ENCODE measurements at places on chromosomes 7 and 10.

- no peak for DNase-seq
Measured at GRCh38 chr7:21084286-21084685, 297.6 kb upstream of the SP8 start.

DNA sequence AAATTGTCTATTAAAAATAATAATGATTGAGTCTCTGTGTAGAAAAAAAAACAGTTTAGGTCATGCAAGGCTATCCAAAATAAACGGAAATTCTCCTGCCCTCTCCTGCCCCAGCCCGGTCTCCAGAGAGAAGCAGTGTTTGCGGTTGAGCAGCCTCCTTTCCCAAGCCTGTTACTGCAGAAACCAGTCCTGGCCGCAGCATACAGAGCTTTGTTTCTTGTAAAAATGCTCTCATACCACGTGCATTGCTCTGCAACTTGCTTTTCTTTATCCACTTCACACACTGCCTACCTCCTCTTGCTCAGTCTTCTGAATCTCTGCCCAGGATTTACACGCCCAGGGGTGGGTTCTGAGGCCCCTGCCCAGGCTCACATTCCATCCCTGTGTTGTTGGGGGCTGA, 34.4 kb upstream of the CUL1 start:
- no peak for DNase-seq

DNA sequence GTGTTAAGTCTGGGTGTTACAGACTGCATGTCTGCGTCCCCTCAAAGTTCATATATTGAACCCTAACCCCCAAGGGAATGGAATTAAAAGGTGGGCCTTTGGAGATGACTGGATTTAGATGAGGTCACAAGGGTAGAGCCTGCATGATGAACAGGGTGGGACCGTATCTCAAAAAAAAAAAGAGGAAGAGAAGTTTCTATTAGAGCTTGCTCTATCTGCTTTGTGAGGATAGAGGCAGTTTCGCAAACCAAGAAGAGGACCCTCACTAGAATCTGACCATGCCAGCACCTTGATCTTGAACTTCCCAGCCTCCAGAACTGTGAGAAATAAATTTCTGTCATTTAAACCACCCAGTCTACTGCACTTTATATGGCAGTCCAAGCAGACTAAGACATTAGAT, 1.4 kb downstream of the KIN start:
- no peak for DNase-seq

DNA sequence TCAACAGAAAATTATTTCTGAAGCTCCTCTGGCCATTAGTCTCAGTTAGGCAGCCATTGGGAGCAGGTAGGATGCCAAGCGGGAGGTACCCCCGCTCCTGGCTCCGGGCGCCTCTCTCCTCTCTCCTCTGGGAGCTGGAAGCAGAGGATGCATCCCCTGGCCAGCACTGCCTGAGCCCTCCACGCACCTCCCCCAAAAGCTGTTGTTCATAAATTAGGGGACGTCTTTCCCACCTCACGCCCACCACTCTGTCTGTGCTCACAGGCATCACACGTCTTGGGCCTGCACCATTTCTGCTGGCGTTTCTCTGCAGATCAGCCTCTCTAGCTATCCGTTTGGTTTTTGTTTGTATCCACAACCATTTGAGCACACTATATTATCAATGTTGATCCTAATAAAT, 609.0 kb upstream of the FOXK1 start:
- DNase-seq: no peak

GRCh38 chr10:75883081-75884072, 452.0 kb downstream of the LRMDA start:
- peak; percentile 32 for DNase-seq

GRCh38 chr10:113213035-113213434, 263.0 kb downstream of the TCF7L2 start:
- DNase-seq: no peak

DNA sequence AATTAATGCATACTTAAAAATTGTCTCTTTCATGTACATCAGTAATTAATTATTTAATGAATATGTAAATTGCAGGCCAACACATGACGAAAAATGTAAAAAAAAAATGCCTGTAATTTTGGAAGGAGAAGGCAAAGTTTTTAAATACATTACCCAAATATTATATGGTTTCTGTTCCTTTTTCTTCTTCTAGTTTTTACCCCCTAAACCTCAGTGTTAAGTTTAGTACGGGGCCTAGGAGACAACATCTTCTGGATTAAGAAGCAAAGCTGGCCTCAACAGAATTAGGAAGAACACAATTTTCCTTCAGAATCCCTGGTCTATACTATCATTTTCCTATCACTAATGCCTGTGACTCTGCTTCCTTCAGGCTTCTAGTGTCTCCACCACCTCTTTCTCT, 459.3 kb upstream of the NRP1 start:
- no peak for DNase-seq

DNA sequence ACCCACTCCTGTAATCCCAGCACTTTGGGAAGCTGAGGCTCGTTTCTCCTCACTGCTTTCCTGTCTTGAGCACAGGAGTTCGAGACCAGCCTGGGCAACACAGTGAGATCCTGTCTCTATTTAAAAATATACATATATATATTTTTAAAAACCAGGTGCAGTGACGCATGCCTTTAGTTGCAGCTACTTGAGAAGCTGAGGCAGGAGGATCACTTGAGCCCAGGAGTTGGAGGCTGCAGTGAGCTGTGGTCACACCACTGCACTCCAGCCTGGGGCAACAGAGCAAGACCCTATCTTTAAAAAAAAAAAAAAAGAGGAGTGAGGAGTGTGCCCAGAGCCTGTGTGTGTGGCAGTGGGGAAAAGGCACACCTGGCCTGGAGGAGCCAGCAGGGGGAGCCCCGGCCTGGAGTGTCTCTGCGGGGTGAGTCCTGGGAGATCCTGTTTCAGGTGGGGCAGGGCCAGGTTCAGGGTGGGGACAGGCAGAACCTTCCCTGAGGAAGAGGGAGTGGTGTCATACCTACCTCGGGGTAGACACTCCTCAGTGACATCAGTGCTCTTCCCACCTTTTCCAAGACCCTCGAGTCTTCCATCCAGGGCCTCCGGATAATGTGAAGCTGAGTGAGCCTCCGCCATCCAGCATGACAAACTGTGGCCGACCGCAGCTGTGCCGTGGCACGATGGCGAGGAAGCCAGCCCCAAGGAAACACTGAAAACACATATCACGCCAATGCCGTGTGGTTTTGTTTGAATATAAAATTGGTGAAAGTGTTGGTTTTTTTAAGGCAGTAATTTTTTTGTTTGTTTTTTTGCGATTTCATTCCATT, 9.0 kb upstream of the ARPC1B start:
- no peak for DNase-seq

- DNase-seq: no peak
Measured at GRCh38 chr10:22648547-22648961, 65.8 kb downstream of the PIP4K2A start.

DNA sequence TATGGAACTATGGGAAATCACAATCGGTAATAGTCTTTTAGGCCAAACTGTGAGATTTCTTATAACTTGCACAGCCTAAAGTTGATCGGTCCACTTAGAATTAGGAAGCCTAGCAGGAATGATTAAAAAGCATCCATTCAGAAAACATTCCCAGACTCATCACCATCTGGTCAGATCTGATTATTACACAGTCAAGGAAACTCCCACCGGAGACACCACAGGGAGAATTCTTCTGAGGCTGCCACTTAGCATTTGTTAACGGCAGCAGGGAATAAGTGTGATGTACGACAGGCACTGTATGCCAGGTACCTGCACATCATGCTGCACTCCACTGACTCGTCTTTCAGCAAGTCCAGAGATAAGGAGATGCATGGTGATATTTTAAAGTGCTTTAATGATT, 227.6 kb upstream of the STEAP1 start:
- DNase-seq: no peak

GRCh38 chr10:29411666-29412315, 122.9 kb downstream of the LYZL1 start:
- no peak for DNase-seq

DNA sequence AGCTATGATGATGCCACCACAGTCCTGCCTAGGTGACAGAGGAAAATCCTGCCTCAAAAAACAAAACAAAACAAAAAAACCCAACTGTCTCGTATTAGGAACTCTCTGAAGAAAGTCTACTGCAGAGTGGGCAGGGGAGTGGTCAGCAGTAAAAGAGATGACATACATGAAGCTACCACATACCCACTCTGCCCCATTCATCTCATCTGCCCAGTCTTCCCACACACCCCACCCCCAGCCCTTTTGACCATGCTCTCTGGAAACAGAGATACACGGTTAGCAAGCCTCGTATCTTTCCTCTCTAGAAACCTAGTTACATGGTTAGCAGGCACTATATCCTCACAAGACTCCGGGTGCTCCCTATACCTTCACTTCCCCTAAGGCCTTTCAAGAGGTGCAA, 8.3 kb downstream of the SLC37A3 start:
- no peak for DNase-seq

GRCh38 chr10:75253281-75254220, 17.8 kb upstream of the COMTD1 start:
- no peak for DNase-seq

DNA sequence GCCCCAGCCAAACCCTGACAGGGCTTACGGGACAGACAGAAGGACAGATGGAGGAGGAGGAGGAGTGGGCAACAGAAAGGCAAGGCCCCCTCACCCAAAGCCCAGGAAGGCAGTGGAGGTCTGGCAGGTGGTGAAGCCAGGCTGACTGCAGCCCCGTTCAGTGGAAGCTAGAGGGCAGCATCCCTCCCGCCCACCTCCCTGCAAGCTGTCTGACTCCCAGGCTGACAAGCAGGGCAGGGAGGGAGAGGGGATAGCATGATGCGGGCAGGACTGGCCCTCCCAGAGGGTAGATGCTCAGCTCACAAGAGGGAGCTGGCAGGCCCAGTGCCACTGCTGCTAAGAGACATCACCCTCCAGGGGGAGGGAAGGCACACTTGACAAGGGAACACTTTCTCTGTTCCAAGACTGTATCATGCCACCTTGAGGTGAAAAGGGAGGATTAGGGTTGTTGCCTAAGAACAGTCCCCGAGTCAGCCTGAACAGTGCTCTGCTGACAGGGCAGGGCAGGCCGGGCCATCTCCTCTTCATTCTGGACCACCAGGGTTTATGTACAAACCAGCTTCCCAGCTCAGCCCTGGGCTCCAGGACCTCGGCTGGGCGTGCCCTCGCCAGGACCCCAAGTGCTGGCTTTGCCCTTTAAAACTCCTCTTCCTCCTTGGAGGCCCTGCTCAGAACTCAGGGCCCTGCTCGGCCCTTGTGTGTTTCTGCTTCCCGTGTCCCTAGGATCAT, 61.8 kb downstream of the RASGEF1A start:
- peak; percentile 47 for DNase-seq

DNA sequence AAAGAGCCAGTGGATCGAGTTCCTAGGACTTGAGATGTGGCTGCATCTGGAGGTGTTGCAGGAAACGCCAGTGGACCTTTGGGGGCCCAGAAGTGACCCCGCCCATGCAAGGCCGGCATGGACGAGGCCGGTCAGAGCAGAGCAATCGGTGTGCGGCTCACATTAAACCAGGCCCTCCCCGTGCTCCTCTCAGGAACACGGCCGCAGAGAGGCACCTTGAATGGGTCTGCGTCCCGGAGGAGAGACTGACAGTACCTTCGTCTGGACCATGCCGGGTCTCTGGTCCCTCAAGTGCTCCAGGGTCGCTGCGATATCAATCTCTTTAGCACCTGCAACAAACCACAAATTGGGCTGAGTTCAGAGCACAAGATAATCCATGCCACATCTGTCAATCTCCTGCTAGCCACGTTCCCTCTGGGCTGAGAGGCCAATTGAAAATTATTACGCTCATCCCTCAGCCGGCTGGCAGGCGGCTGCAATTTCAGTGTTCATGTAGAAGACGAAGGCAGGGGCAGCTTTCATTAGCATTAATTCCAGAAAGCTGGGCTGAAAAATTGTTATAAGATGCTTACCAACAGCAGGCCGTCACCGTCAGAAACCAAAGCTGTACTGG, 212.0 kb downstream of the DNAJB6 start:
- no peak for DNase-seq

DNA sequence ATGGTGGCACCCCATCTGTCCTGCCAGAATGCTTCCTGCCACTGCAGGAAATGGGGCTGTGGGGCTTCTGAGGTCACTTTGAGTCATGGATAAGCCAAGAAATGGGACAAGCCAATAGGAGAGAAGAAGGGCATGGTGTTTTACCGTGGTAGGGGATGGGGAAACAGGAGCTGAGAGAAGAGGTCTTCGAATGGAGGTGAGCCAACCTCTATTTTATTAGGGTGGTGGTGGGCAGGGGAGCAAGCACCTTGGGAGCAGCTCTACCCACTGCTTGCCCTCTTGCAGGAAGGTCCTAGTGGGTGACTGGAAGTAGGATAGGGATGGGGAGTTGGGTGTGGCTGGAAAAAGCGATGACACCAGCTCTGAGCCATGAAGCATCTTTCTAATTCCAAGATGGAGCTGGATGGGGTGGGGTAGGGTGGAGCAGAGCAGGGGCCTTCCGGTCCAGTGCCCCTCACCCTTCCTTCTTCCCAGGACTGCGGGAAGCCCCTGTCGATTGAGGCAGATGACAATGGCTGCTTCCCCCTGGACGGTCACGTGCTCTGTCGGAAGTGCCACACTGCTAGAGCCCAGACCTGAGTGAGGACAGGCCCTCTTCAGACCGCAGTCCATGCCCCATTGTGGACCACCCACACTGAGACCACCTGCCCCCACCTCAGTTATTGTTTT, 9.1 kb downstream of the ZYX start:
- no peak for DNase-seq

GRCh38 chr7:149238051-149238450, 1.4 kb upstream of the ZNF212 start:
- DNase-seq: no peak

GRCh38 chr10:127034034-127034633, 128.9 kb downstream of the DOCK1 start:
- no peak for DNase-seq

- no peak for DNase-seq
Measured at GRCh38 chr7:9937944-9938631, 1035.6 kb upstream of the PHF14 start.

GRCh38 chr7:23685731-23686130, 5.7 kb downstream of the FAM221A start:
- DNase-seq: no peak

Measured in NCI-H526 (cell line).